ENCODE measurements at places on chromosomes 1 and 21. TPM values are rescaled to one million over a fixed set of nuclear protein-coding genes. Genes with fewer than 3 reads are reported as not detected.

- no peak overlapping the region for H3K27ac ChIP-seq
- no peaks in the 10 kb centered on the region for H3K4me1 ChIP-seq
- DNase-seq, result no peak
- no peak overlapping the region for H3K4me3 ChIP-seq
Observed at GRCh38 chr21:28160378-28160777, 832.3 kb downstream of the LTN1 start.

- H3K4me1 ChIP-seq, result no peaks in the 10 kb centered on the region
- DNase-seq, result no peak
- H3K4me3 ChIP-seq, result no peak overlapping the region
- no peaks in the 10 kb centered on the region for H3K36me3 ChIP-seq
- no peak overlapping the region for H3K27ac ChIP-seq
- peaks cover 58% of the 10 kb centered on the region for H3K27me3 ChIP-seq
Observed at GRCh38 chr1:18557621-18558465, 72.8 kb upstream of the PAX7 start.

- no peaks in the 10 kb centered on the region for H3K27me3 ChIP-seq
- no peak for DNase-seq
- H3K27ac ChIP-seq, result no peak overlapping the region
- peaks cover 12% of the 10 kb centered on the region for H3K4me1 ChIP-seq
- no peak overlapping the region for H3K4me3 ChIP-seq
Observed at GRCh38 chr1:236904892-236905741, 99.1 kb downstream of the MT1HL1 start.

- H3K36me3 ChIP-seq, result no peaks in the 10 kb centered on the region
- no peak overlapping the region for H3K4me3 ChIP-seq
- no peaks in the 10 kb centered on the region for H3K27me3 ChIP-seq
- H3K4me1 ChIP-seq, result no peaks in the 10 kb centered on the region
- no peak for DNase-seq
- no peak overlapping the region for H3K27ac ChIP-seq
Observed at GRCh38 chr21:34113842-34114241, 40.5 kb downstream of the MRPS6 start.

DNA sequence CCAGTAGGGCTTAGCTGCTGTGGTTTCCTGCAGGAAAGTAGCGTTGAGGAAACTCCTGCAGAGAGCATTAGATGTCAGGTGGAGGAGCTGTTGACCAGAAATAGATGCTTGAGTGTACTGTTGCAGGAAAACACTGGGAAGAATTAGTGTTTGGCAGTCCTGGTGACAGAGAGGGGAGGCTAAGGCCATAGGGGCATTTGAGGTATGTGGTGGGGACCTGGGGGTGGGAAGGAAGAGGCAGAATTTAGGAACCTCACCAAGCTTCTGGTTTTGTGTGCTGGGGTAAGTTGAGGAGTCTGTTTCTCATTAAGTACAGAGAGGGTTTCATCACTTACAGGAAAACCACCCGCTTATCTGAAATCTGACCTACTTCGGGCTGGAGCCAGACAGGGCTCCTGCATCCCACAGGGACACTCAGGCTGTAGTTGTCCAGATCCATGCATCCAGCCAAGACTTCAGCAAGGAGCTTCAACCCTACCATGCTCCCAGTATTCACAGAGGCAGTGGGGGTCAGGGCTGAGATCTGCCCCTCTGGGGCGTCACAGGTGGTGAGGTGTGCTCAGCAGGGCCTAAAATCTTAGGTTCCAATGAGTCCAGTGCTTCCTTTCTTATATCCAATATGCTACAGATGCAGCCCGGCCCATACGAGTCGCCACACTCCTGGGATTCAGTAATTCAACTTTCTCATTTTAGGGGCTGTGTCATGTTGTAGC lies 15.1 kb downstream of the SH2D2A start:
- no peak overlapping the region for H3K4me3 ChIP-seq
- H3K27me3 ChIP-seq, result no peaks in the 10 kb centered on the region
- no peaks in the 10 kb centered on the region for H3K4me1 ChIP-seq
- no peak overlapping the region for H3K27ac ChIP-seq
- peak; percentile 54 for DNase-seq

GRCh38 chr1:218200979-218201378 lies 84.1 kb upstream of the RRP15 start:
- no peak overlapping the region for H3K4me3 ChIP-seq
- no peaks in the 10 kb centered on the region for H3K4me1 ChIP-seq
- no peak for DNase-seq
- no peaks in the 10 kb centered on the region for H3K27me3 ChIP-seq
- H3K27ac ChIP-seq, result no peak overlapping the region

PLCH2 gene
- 0.04 TPM for polyA plus RNA-seq

DNA sequence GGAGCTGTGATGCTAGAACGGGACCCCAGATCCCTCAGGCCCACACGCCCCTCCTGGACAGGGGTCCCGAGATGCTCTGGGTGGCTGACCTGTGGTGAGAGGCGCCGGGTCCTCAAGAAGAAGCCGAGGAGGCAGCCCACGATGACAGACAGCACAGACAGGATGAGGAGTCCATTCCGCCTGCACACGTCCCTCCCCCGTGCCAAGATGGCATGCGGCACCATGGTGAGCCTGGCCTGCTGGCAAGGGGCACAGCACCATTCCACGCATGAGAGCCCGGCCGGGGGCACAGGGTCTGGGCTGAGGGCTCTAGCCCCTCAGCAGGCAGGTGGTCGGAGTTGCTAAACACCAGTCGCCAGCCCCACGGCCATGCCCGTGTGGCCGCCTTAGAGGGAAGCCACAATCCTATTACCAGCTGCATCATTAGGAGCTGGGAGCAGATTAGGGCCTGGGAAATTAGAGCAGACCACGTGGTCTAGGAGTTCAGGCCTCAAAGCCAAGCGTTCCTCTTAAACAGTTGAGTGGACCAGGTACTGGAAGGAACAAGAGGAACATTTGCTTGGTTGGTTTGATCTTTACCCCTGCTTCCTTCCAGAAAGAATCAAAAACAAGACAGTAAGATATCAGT lies at the start of gene SLC1A7:
TSS of gene SLC1A7 (minus strand) at position 413 of the 628 bp plus-strand sequence. CDS start at position 224, 189 bp downstream.
- peaks cover 61% of the 10 kb centered on the region for H3K4me1 ChIP-seq
- H3K4me3 ChIP-seq, result no peak within 1 kb of the TSS
- no peak for DNase-seq
- no peaks in the 10 kb centered on the region for H3K36me3 ChIP-seq

DIPK1A gene
- polyA plus RNA-seq, result 6.1 TPM

DNA sequence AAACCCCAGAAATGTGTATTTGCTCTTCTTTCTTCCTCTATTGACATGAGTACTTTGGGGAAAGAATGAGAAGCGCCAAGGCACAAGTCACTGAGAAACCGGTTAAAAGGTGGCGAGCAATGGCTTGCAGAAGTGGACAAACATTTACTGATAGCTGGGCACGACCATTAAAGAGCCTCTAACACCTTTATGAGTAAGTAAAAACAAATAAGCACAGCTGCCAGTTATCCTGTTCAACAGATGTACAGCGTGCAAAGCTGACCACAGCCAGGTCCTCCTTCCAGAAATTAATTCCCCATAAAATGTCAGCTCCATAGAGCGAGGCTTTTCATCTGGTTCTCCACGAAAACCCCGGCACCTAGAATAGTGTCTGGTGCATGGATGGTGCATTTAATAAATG lies 72.7 kb downstream of the CAPZB start:
- H3K4me1 ChIP-seq, result peaks cover 18% of the 10 kb centered on the region
- DNase-seq, result no peak
- no peak overlapping the region for H3K4me3 ChIP-seq
- H3K36me3 ChIP-seq, result peaks cover 3% of the 10 kb centered on the region
- peak overlapping the region; percentile 80 for H3K27ac ChIP-seq

- H3K4me3 ChIP-seq, result no peak overlapping the region
- H3K4me1 ChIP-seq, result no peaks in the 10 kb centered on the region
- H3K36me3 ChIP-seq, result no peaks in the 10 kb centered on the region
- no peak overlapping the region for H3K27ac ChIP-seq
Observed at GRCh38 chr1:209041927-209042326, 541.6 kb upstream of the CAMK1G start.

DNA sequence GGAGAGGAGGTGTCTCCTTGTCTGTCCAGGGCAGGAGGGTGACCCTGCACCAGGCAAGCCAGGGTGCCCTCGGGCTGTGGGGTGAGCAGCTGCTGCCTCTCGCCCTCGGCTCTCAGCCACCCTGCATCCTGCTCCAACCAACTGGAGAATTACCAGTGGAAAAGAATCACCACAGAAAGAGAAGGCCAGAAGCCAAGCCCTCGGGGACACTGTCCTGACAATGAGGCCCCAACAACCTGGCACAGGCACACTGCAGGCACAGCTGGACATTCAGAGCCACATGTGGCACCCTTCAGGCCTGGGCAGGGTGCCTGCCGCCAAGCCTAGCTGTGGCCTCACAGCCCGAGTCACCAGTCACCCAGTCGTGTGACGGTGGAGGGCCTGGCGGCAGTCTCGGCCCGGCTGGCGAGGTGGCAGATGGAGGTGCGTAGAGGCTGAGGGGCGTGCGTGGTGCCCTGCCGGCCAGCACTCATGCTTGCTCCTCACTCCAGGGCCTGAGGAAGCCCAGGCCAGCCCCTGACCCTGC lies 12.0 kb downstream of the MEGF6 start:
- H3K4me3 ChIP-seq, result no peak overlapping the region
- no peak for DNase-seq
- H3K27ac ChIP-seq, result no peak overlapping the region
- no peaks in the 10 kb centered on the region for H3K4me1 ChIP-seq
- no peaks in the 10 kb centered on the region for H3K36me3 ChIP-seq
